Amniotic stem cell (primary cell): ENCODE measurements at places on chromosomes 1 and 21.
A peak's percentile ranks its signal among the peaks of the same experiment; 100 is the strongest.

DNA sequence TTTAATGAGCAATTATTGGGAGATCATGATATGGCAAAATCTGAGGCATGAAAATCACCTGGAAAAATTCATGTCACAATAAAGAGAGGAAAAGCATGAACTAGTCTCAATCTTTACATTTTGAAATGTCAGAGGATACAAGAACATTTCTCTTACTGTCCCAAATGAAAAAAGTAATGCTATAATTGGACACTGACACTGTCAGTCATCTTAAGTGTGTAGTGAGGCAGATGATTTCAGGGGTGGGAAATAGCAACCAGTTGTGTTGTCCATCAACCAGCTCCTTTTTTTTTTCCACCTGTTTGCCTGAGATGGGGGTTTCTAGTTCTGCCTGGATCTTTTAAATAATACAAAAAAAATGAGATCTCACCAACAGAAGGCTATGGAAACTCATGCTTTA is 646.2 kb downstream of the KCNT2 start:
- no peak for DNase-seq

DNA sequence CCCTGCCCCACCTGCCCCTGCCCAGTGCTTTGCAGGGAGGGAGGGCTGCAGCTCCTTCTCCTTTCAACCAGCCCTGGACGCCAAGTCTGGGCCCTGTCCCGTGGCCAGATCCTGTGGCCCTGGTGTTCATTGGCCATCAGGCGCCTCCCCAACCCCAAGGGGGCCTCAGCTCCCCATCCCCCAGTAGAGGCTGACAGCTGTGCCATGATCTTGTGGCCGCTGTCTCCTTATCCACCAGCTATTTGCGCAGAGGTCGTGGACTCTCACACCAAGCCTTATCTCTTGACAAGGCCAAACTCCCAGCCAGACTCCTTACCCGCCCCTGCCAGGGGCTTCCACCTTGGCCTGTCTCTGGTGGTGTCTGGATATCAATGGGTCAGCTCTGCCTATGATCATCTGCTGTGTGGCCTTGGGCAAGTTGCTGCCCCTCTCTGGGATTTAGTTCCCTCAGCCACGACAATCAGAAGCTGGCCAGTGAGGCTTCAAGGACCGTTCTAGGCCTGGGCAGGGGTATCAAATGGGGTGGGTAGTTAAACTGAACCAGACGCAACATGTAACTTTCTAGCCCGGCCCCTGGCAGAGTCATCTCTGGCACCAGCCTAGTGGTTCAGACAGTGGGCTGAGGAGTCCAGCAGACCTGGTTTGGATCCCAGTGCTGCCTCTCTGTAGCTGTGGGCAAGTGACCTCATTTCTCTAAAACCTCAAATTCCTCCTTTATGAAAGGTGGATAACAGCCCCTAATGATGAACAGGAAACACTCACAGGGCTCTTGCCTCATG is 3.3 kb upstream of the COL8A2 start:
- DNase-seq: no peak

DNA sequence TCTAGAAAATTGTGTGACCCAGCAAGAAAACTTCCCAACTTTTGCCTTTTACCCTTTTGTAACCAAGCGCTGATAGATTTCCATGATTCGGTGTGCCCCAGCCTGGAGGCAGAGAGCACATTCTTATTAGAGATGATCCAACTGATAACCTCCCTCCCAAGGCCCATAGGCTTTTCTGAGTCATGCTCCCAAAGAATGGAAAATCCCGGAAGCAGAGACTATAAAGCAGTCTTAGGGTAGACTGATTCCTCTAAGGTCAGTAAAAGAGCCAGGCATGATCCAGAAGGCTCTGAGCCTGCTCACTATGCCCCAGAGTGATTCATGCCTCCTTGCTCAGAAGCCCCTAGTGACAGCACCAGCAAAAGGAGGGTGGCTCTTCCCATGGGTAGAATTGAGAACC is 4.3 kb downstream of the CAMK1G start:
- DNase-seq: no peak

- DNase-seq: no peak
Measured at GRCh38 chr1:226609836-226610455, 61.4 kb downstream of the STUM start.

GRCh38 chr1:209823143-209824041 is 4.4 kb upstream of the UTP25 start:
- peak; percentile 43 for DNase-seq

DNA sequence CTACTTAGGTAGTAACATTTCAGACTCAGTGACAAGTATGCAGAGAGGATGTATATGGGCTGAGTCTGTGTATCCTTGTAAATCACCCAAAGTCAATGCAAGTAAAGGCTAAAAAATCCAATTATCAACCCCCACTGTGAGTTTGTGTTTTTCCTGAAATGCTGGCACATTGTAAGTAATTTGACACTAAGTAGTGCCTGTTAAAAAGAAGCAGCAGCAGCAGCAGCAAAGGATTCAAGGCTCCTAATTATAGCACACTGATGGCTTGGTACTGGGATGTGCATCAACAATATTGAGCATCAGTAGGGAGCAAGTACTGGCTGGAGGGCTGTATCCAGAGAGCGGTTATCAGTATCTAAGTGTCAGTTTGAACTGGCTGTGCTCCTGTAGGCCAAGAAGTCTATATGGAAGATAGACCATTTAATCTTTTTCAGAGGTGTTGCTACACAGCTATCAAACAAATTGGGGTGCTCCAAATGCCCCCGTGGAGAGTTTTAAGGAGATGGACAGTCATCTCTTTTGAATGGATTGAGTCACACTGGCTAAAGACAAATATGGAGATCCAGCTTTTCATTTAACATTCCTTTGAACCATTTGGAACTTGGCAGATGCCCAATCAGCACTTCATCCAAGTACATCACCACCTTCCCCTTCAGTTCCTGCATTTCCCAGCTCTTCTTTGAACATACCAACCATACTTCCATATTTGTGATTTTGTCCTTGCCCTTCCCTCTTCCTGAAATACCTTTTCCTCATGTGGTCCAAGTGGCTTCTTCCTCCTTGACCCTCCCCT is 241.2 kb upstream of the ST6GALNAC5 start:
- DNase-seq: no peak

DNA sequence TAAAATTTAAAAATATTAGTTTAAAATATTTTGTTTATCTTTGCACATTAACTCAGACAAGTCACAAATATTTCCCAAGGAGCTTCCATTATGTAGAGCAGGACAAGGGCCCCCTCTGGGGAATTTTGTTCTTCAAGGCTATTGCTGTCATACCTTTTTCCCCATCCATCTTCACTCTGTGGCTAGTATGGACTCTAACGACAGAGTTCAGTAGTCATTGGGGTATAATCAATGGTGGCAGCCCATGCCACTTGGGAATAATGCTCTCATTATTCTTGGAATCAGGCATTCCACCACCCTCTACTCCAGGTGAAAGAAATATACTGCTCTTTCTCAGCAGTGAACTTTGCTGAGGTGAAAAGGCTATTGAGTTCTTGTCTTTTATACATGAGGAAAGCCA is 38.5 kb upstream of the ERO1B start:
- no peak for DNase-seq

DNA sequence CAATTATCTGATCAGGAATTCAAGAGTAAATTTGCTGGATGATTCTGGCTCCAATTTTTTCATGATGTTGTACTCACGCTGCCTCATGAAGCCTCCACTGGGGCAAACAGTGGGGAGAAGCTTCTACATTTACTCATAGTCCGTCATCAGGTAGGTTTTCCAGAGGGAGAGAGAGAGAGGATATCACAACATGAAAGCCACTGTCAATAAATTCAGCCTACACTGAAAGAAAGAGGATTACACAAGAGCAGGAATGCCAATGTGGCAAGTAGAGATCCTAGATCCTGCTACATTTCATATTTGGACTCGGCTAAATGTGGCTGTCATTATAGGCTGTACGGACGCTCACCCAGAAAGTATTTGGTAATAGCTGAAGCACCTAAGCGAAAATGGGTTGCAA is 819.9 kb downstream of the BRINP3 start:
- no peak for DNase-seq

DNA sequence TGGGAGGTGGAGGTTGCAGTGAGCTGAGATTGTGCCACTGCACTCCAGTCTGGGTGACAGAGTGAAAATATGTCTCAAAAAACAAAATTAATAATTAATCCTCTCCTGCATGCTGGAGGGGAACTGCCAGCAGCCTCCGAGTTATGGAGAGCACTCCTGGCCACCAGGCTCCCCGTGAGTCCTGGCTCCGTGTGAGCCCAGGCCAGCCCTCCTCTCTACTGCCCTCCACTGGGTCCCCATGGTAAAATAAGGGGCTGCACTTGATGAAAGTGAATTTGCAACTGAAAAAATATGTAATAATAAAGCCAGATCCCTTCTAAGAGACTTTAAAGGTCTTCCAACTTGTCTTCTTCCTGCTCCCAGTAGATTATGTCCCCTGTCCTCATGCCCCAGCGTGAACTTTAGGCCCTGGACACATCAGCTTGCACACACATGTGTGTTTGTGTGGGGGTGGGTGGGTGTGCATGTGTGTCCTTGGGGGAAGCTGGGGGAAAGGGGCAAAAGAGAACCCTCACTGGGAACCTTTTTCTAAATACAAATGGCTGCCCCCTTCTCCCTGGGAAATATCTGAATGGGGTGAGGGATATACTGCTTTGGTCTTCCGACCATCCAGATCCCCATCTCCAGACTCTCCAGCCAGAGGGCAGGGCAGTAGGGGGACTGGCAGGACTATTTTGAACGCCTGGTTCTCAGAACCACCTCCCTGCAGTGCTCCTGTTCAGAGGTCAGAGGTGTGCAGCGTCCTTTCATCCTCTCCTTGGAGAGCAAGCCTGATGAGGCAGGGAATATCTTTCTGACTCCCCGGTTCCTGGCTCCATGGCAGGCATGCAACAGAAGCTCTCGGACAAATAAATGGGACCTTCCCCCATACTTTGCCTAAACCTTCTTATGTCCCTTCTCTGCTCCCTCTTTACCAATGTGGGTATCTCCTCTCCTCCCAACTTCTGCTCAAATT is 26.2 kb downstream of the NEK2 start:
- no peak for DNase-seq

DNA sequence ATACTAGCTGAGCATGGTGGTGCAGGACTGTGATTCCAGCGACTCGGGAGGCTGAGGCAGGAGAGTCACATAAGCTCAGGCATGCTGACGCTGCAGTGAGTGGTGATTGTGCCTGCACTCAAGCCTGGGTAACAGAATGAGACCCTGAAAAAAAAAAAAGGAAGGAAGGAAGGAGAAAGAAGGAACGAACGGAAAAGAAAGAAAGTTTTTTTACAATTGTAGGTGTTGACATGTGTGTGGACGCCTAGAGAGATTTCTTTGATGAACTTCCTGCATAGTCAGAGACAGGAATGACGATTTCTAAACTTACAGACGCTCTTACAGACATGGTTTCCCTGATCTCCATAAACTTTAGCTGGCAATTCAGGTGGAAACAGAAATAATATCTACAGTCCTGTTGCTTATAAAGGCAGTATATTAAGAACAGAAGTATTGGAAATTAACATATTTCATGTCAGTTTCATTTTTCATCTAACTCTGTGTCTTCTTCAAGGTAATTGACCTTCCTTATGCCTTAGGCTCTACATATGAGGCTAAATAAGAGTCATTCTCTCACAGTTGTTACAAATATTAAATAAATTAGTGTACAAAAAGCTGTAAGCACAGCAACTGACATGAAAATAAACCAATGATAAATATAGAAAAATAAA is 4.1 kb downstream of the SAMSN1 start:
- DNase-seq: no peak

DNA sequence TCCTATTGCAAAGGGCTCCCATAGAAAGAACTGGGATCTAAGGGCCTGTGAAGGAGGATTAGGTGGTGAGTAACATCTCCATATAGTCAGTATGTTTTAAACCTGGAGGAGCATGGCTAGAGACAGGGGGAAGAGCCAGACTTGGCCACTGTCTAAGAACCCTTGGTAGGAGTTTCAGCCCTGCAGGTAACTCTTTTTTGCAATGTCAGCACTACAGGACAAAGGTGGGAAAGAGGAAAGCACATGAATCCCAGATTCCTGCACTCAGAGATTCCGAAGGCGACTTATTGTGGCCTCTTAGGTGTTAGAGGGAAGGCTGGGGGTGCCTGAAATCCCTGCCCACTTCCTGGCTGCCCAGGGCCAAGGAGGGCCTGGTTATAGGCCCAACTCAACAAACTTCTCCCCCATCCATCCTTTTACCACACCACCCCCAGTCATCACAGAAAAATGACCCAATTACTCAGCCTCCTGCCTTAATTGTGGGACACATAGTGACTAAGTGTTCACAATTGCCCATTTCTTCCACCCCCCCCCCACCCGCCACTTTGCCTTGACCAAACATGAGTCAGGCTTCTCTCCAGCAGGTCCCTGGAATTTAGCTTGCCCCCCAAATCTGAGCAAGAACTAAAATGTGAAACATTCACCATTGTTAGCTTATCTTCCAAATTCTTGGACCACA is 1.9 kb upstream of the NTNG1 start:
- no peak for DNase-seq

DNA sequence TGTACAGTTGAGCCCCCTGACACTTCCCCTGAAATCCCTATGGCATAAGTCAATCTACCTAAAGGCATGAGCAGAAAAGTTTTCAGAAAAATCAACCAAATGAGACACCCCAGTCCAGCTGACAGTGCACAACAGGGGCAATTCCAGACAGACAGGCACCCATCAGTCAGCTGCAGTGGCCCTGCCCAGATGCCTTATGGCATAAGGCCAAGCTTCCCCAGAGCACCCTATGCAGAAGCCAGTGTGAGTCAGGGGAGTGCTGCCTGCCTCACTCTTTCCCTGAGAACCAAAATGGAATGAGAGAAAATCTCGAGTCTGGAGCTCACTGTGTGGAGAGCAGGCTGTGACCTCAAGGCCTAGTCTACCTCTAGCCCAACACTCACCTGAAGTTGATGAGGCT is 38.1 kb downstream of the MRAP start:
- DNase-seq: no peak

DNA sequence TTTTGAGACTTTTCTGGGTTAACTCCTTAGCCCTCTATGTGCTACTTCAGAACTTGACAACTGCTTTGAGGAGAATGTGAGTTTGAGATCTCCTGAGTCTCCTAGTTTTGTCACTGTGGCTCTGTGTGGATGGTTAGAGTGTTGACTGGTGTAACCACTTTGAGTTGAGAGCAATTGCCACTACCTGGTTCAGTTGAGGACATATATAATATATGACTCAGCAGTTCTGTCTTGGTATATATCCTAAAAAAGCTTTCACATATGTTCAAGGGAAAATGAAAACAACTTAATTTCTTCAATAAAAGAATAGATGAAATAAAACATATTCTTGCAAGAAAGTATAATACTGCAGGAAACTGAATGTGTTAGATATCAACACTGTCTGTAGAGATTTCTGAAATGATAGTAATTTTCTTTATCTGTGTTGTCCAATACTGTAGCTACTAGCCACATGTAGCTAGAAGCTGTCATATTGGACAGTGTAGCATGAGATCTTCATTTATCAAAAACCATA is 96.7 kb upstream of the QSOX1 start:
- no peak for DNase-seq
